Activated CD8-positive, alpha-beta T cell treated with anti-CD3 and anti-CD28 coated beads for 36 hours (primary cell): ENCODE measurements at places on chromosomes 11 and 22. TPM values are rescaled to one million over a fixed set of nuclear protein-coding genes. Genes with fewer than 3 reads are reported as not detected.

GRCh38 chr11:33065445-33066178 is 26.2 kb downstream of the TCP11L1 start:
- peaks cover 42% of the 10 kb centered on the region for H3K4me1 ChIP-seq
- peak; percentile 84 for DNase-seq
- H3K27ac ChIP-seq = no peak overlapping the region
- H3K4me3 ChIP-seq = no peak overlapping the region

DNA sequence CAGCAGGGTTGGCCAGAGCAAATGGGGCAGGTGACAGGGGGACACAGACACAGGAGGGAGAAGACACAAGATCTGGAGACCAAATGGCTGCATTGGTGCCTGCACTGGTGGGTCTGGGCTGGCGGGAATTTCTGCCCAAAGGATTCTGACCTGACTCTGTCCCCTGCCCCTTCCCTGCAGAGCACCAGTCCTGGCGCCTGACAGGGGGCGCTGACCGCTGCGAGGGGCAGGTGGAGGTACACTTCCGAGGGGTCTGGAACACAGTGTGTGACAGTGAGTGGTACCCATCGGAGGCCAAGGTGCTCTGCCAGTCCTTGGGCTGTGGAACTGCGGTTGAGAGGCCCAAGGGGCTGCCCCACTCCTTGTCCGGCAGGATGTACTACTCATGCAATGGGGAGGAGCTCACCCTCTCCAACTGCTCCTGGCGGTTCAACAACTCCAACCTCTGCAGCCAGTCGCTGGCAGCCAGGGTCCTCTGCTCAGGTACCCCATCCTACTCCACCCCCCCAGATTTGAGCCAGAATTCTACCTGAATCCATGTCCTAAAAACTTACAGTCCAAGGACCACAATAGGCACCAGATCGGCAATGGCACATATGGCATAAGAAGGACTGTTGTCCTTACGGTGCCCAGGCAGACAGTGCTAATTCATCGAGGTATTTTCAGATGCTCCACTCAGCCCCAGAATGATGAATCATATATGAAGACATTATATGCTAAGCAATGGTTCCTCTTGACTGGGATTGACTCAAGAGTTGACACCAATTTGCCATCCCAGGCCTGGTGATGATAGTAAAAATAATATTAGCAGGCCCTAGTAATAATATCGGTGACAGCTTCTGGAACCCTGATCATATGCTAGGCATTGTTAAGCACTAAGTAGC is 38.2 kb downstream of the CD6 start:
- H3K4me3 ChIP-seq = no peak overlapping the region
- no peaks in the 10 kb centered on the region for H3K27me3 ChIP-seq
- DNase-seq = no peak
- H3K27ac ChIP-seq = peak overlapping the region; percentile 46
- H3K4me1 ChIP-seq = peaks cover 66% of the 10 kb centered on the region

DNA sequence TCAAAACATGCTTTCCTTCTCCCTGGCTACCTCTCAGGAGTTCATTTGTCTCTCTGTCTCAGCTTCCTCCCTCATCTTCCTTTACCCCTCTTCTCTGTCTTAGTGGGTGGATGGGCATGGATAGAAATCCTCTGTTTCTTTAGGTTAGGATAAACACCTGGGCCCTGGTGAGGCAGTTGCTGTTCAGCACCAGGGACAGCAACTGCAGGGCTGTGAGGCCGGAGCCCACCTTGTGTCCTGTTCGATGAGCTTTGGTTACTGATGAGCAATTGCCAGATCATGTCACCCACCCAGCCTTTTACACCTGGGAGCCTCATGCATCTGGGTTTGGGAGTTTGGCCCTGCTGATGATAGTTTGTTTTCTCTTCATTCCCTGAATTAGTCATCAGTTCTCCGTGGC is 6.1 kb upstream of the CRYBB3 start:
- H3K36me3 ChIP-seq = peaks cover 2% of the 10 kb centered on the region
- no peak overlapping the region for H3K4me3 ChIP-seq
- no peak overlapping the region for H3K27ac ChIP-seq
- no peak for DNase-seq
- H3K4me1 ChIP-seq = no peaks in the 10 kb centered on the region

GRCh38 chr11:67006029-67006884 is 16.7 kb upstream of the SYT12 start:
- peaks cover 2% of the 10 kb centered on the region for H3K4me1 ChIP-seq
- no peaks in the 10 kb centered on the region for H3K27me3 ChIP-seq
- no peaks in the 10 kb centered on the region for H3K36me3 ChIP-seq
- no peak overlapping the region for H3K27ac ChIP-seq

DNA sequence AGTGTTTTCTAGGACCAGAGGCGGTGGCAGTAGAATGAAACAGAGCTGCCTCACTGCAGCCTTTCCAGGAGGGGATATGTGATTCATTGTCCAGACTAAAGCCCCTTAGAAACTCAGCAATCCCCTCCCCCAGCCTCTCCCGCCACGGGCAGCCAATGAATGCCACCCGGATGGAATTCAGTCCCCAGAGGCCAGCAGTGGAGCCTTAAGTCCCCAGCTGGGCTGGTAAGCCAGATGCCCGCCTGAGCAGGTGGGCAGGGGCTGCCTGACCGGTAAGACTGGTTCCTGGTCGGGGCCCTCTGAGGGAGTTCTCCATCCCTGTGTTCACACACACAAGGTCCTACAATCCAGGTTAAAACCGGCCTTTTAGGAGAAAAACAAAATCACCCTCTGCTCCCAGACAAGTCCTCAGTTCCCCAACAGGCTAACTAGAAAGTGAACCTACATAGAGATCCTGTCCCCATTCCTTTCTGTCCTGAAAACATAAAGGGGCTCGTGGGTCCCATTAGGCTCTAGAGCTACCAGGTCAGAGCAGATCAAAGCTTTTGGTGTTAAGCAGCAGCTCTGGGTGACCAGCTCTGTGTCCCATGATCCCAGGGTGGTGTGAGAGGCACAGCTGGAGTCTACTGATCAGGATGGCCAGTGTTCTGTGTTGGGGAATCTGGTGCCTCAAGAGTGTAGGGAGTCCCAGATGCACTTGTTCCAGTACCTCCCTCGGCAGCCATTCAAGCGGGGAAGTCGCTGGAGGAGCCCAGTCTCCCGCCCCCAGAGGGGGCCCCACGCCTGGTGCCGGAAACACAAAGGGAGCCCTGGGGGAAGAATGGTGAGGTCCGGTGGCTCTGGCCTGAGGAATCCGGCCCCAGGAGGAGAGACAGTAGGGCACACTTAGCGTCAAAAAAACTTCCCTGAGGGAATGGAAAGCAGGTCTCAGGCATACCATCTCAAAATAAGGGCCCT is 2.6 kb downstream of the PATZ1 start:
- DNase-seq = peak; percentile 53
- H3K27me3 ChIP-seq = no peaks in the 10 kb centered on the region
- peaks cover 45% of the 10 kb centered on the region for H3K4me1 ChIP-seq
- peak overlapping the region; percentile 94 for H3K4me3 ChIP-seq
- H3K27ac ChIP-seq = peak overlapping the region; percentile 94

DNA sequence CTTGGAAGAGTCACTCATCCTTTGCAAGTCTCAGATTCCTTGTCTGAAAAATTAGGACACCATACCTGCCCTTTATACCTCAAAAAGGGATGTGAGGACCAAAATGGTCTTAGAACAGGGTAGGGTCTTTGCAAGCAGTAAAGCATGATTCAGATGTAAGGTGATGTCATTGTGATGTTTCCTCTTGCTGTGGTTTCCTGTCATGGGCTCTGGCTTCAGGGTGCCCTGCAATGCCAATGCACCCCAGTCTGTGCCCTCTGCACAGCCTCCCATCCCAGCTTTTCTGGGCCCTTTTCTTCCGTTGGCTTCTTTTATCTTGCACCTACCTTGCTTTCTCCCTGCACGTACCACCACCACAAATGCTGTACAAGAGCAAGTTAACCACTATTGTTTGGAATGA is 87.8 kb upstream of the NNMT start:
- H3K27me3 ChIP-seq = no peaks in the 10 kb centered on the region
- H3K27ac ChIP-seq = peak overlapping the region; percentile 11
- no peaks in the 10 kb centered on the region for H3K36me3 ChIP-seq
- peaks cover 17% of the 10 kb centered on the region for H3K4me1 ChIP-seq
- no peak overlapping the region for H3K4me3 ChIP-seq

Gene FOLR2
- not detected for total RNA-seq

Gene SPDYC
- total RNA-seq = not detected

- H3K4me1 ChIP-seq = no peaks in the 10 kb centered on the region
- DNase-seq = no peak
- H3K36me3 ChIP-seq = peaks cover 11% of the 10 kb centered on the region
- H3K4me3 ChIP-seq = no peak overlapping the region
Measured at GRCh38 chr11:134110252-134110815, 41.5 kb downstream of the JAM3 start.

- no peak for DNase-seq
- peaks cover 29% of the 10 kb centered on the region for H3K27me3 ChIP-seq
- no peaks in the 10 kb centered on the region for H3K4me1 ChIP-seq
Measured at GRCh38 chr11:10386361-10386760, 68.7 kb upstream of the AMPD3 start.

Gene TNNI2
- total RNA-seq = 0.92 TPM

- no peak overlapping the region for H3K4me3 ChIP-seq
- H3K27me3 ChIP-seq = no peaks in the 10 kb centered on the region
- H3K36me3 ChIP-seq = peaks cover 40% of the 10 kb centered on the region
- H3K27ac ChIP-seq = no peak overlapping the region
Measured at GRCh38 chr22:29528144-29528543, 25.4 kb downstream of the THOC5 start.

- peak overlapping the region; percentile 68 for H3K4me3 ChIP-seq
- no peaks in the 10 kb centered on the region for H3K27me3 ChIP-seq
- H3K36me3 ChIP-seq = no peaks in the 10 kb centered on the region
- peak; percentile 76 for DNase-seq
- H3K27ac ChIP-seq = peak overlapping the region; percentile 86
- H3K4me1 ChIP-seq = peaks cover 37% of the 10 kb centered on the region
Measured at GRCh38 chr22:50548040-50548920, 2.6 kb downstream of the KLHDC7B start.

- H3K27me3 ChIP-seq = no peaks in the 10 kb centered on the region
- DNase-seq = peak; percentile 29
- H3K4me3 ChIP-seq = no peak overlapping the region
- H3K27ac ChIP-seq = peak overlapping the region; percentile 94
- H3K4me1 ChIP-seq = peaks cover 51% of the 10 kb centered on the region
- H3K36me3 ChIP-seq = no peaks in the 10 kb centered on the region
Measured at GRCh38 chr11:67648796-67649613, 1.5 kb downstream of the ACY3 start.

Gene SLC22A6
- not detected for total RNA-seq

GRCh38 chr11:69434471-69434931 is 47.0 kb upstream of the LINC01488 start:
- no peak overlapping the region for H3K4me3 ChIP-seq
- H3K36me3 ChIP-seq = no peaks in the 10 kb centered on the region
- DNase-seq = no peak
- H3K27ac ChIP-seq = no peak overlapping the region

Gene APOL4
- 0.18 TPM for total RNA-seq

Gene USP47
- 39.7 TPM for total RNA-seq

- no peak for DNase-seq
- H3K27ac ChIP-seq = no peak overlapping the region
- H3K36me3 ChIP-seq = peaks cover 4% of the 10 kb centered on the region
- peaks cover 28% of the 10 kb centered on the region for H3K4me1 ChIP-seq
Measured at GRCh38 chr22:44452531-44453420, 45.3 kb downstream of the RTL6 start.

DNA sequence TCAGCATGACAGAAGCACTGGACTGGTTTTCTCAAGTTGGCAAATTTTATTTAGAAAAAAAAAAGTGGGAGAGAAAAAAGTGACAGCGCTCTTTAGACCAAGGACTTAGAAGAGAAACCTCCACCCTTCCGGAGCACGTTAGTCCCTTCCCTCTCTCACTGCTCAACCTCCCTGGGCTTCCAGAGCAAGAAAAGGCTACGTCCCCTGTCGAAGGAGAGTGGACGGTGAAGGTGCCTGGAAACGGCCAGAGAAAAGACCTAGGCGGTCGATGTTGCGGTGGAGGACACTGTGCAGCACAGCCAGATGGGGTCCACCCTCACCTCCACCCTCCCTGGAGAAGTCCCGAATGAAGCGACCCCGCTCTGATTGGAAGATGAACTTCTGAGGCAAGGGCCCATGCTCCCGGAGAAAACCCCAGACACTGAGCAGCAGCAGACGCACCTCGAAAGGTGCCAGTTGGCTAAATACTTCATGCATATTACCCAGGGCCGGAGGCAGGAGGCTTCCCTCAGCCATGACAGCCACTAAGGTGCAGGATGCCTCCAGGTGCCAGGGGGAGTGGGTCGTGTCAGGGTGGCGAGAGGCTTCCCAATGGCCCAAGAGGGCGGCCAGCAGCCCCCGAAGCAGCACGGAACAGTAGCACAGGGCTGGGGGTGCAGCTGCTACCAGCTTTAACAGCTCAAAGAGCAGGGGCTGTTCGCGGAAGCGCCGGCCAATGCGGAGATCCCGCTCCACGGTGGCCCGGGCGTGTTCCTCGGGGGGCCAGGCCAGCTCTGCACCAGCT is 604 bp upstream of the GANAB start:
- H3K4me3 ChIP-seq = peak overlapping the region; percentile 100
- no peak for DNase-seq
- peaks cover 30% of the 10 kb centered on the region for H3K4me1 ChIP-seq
- no peaks in the 10 kb centered on the region for H3K27me3 ChIP-seq

DNA sequence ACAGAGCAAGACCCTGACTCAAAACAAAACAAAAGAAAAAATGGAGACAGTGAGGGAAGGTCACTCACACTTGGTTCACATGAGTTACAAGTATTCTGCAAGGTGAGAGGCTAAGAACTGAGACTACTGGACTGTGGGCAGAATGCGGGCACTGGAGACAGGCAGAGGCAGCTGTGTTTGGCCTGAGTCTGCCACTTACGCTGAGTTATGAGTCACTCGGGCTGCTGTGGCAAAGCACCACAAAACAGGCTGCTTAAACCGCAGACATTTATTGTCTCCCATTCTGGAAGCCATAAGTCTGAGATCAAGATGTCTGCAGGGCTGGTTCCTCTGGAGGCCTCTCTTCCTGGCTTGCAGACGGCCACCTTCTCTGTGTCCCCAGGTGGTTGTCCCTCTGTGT is 122.8 kb downstream of the SHANK2 start:
- no peak overlapping the region for H3K4me3 ChIP-seq
- no peak for DNase-seq
- no peak overlapping the region for H3K27ac ChIP-seq
- no peaks in the 10 kb centered on the region for H3K4me1 ChIP-seq

- no peak overlapping the region for H3K27ac ChIP-seq
- no peaks in the 10 kb centered on the region for H3K27me3 ChIP-seq
- H3K4me3 ChIP-seq = no peak overlapping the region
- no peaks in the 10 kb centered on the region for H3K4me1 ChIP-seq
Measured at GRCh38 chr22:35578836-35579575, 38.1 kb downstream of the MB start.

DNA sequence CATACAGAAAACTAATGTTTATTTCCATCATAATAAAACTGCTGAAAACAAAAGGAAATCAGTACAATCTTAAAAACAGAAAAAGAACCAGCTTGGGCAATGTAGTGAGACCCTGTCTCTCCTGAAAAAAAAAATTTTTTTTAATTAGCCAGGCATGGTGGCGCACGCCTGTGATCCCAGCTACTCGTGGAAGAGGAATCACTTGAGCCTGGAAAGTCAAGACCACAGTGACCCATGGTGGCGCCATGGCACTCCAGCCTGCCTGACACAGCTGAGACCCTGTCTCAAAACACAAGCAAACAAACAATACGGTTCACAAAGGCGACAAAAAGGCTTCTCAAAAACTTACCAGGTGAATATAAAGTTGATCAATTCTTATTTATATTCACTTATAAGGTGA is 289.7 kb downstream of the BRD1 start:
- H3K27me3 ChIP-seq = no peaks in the 10 kb centered on the region
- no peak overlapping the region for H3K4me3 ChIP-seq
- H3K4me1 ChIP-seq = no peaks in the 10 kb centered on the region
- H3K27ac ChIP-seq = no peak overlapping the region
- H3K36me3 ChIP-seq = no peaks in the 10 kb centered on the region
